Fibroblast of the aortic adventitia (primary cell): ENCODE measurements at places on chromosomes 11 and 22. TPM values are rescaled to one million over a fixed set of nuclear protein-coding genes. Genes with fewer than 3 reads are reported as not detected.

The UPK3A gene
- not detected in 2 replicates for total RNA-seq

The MS4A15 gene
- total RNA-seq = not detected in 2 replicates

The PRODH gene
- 0.74 TPM in 1 of 2 replicates, not detected in the other for total RNA-seq

The CATSPER1 gene
- not detected in 2 replicates for total RNA-seq

The PIWIL4 gene
- 2.7 and 5.6 TPM in 2 replicates for total RNA-seq

The CCDC89 gene
- total RNA-seq = 4.2 and 7.9 TPM in 2 replicates

The BLID gene
- total RNA-seq = 2.1 and 30.6 TPM in 2 replicates

The RIMBP3B gene
- 0.09 TPM in 1 of 2 replicates, not detected in the other for total RNA-seq

The CARD18 gene
- not detected in 2 replicates for total RNA-seq

The MOGAT2 gene
- not detected in 2 replicates for total RNA-seq

The CDC45 gene
- 2.3 and 22.9 TPM in 2 replicates for total RNA-seq

The TESMIN gene
- total RNA-seq = 1.2 TPM in 1 of 2 replicates, not detected in the other

The SNU13 gene
- 15.4 and 82.5 TPM in 2 replicates for total RNA-seq

The PTGDR2 gene
- not detected in 2 replicates for total RNA-seq

The WNT11 gene
- total RNA-seq = 1.2 TPM in 1 of 2 replicates, not detected in the other

The OR8D4 gene
- 0.09 and 0.25 TPM in 2 replicates for total RNA-seq
